ENCODE measurements at places on chromosomes 4 and X.

DNA sequence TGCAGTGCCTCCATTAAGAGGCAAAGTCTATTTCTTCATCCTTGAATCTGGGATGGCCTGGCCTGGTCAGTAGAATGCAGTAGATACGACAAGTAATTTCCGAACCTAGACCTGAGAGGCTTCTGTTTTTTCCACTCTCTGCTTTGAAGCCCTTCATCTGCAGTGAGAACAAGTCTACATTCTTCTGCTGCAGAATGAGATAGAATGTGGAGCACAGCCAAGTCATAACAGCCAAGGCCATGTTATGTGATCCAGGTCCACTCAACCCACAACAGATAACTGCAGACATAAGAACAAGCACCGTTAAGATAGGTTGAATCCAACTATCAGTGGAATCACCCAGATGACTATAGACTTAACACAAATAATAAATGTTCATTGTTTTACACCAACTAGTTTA is 1297.7 kb downstream of the C4orf33 start:
- no peak for DNase-seq

DNA sequence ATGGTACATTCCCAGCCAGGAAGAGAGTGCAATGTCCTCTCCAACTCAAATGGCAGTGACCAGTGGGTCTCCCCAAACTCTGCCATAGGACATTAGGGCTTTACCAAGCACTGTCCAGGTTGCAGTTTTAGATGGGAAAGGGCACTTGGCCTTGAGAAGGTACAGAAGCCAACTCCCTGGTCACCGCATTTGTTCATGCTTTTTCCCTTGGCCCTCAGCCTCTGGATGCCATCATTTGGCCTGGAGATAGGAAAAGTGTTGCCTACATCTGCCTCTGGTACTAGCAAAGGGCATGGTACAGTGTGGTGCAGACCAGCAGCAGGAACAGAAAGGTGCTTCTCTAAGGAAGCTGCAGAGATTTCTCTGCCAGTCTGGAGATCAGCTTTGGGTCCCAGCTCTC is 93.8 kb downstream of the MAMLD1 start:
- no peak for DNase-seq

GRCh38 chrX:150365990-150366911 is 3.1 kb downstream of the MAMLD1 start:
- no peak for DNase-seq

- DNase-seq, result no peak
These were observed 34.0 kb upstream of the VEGFD start for GRCh38 chrX:15418041-15418706.

- DNase-seq, result no peak
These were observed 1.2 kb upstream of the PDZD4 start for GRCh38 chrX:153831429-153832150.

DNA sequence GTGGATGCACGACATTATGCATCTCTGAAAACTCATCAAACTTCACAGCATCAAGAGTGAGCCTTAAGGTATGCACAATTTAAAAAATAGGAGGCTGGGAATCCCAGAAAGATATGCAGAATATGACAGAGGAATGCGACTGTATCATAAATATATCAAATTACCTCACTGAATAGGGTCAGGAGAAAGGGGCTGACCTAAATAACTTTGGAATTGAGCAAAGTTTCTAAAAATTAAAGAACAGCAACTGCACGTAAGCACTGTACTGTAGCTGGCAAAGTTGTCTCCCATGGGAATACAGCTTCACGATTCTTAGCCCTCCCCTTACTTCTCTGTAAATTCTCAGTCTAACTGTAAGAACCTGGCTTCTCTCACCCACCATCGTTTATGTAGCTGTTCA is 397.4 kb upstream of the ZFP42 start:
- DNase-seq, result no peak

GRCh38 chr4:159104694-159105414 is 2.0 kb downstream of the RAPGEF2 start:
- no peak for DNase-seq

GRCh38 chr4:86582410-86582809 is 11.7 kb upstream of the PTPN13 start:
- no peak for DNase-seq

DNA sequence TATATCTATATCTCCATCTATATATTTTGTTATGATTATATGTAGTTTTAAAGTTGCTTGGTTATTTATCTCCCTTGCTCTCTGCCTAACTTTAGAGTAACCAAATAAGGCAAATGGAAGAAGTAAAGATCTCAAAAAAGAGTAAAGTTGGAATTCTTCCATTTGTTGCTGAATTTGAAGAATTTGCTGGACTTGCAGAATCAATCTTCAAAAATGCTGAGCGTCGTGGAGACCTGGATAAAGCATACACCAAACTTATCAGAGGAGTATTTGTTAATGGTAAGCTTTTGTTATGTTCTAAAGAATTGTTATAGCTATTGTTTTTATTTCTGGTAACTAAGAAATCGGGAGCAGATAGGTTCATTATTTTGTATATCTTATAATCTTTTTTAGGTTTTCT is 43.2 kb downstream of the EXOC1 start:
- DNase-seq, result no peak

- DNase-seq, result no peak
These were observed 173.7 kb downstream of the AREG start for GRCh38 chr4:74618659-74619058.

DNA sequence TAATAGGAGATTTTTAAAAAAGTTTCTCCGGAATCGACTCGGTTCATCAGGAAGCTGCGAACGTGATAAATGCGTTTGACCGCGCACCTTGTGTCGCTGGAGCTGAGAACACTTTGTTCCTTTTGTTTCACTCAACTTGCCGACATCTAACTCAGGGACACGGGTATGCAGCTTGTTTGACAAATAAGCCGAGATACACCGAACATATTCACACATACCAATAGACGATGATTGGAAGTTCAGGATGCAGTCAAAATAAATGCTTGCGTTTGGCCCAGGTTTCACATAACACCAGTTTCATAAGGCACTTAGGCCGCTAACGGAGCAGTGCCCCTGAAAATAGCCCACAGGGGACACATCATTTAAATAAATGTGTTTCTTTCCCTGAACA is 932 bp upstream of the SHISA3 start:
- DNase-seq, result no peak

DNA sequence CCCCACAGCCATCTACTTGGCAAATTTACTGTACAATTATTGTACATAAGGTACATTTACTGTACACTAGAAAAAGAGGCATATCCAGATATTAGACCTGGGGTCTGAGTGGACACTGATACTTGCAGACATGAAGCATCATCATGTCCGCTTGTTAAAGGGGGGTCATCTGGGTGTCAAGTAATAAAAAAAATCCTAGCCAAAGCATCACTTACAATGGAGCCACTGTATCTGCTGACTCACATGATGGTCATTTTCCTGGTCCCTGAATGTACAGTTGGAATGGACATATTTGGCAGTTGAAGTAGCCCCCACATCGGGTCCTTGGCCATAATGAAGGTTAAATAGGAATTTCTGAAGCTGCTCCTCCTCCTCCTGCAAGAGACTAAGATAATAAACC is 228.8 kb downstream of the THOC2 start:
- DNase-seq, result no peak

DNA sequence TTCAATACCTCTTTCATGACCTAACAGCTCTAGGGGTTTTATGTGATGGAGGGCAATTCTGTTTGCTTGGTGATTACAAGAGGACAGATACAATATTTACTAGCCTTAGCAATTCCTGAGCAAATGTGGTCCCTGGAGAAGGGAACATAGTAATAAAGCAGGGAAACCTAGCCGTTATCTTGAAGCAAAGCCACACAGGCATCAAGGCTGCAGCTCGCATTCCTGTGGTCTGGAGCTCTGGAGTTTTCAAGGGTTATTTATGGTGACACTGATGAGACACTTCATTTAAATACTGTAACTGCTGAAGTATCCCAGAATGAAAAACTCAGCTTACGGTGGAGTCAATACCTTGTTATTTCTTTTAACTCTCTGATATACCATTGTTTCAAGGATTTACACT is 66.8 kb downstream of the AFF2 start:
- DNase-seq, result no peak

DNA sequence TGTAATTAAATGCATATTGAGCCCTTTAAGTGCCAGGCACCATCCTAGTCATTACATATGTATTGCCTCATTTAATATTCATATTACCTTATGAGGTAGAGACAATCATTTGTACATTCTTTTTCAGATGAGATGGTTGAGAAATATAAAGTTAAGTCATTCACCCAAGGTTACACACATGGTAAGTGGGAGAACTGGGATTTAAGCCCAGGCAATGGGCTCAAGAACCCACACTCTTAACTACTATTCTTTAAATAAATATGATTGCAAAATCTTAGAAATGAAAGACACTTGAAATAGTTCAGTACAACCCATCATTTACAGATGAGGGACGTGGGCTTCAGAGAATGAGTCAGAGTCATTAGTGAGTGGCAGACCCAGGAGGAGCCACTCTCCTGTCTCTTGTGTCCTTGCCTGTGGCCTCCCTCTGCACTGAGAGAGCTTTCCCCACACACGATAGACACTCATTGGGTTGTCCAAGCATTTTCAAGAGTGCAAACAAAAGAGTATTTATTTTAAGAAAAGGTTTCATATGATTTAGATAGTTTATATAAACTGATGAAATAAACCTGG is 60.8 kb downstream of the NPY1R start:
- no peak for DNase-seq

DNA sequence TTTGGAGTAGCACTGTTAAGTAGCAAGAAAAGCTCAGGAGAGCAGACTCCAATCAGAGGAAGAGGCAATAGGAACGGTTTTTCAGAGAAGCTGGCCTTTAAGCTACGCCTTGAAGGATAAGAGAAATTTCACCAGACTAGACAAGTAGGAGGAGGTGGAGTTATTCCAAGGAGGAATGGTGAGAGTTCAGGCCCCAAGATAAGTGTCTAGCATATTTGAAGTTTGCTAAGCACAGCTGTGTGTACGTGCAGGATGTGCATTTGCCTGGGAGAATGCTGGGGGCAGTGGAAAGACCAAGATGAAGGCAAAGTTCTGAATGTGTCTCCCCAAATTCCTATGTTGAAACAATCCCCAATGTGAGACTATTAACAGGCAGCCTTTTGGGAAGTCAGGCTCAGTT is 91.6 kb downstream of the SOWAHB start:
- DNase-seq, result no peak

DNA sequence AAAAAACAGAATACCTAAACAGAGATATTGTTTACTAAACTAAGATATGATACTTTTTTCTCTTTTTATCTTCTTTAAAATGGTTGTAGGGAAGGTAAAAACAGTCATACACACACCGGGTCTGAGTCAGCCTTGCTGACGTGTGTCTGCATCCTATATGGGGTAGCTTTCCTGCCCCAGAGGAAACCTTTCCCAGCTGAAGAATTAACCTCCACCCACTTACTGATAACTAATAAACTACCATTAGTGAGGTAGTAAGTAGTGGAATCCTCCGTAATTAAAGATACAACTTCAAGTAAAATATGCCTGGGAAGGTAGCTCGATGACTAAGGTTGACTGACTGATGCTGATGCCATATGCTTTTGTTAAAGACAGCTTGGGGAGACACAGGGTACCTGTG is 312.2 kb downstream of the DCTD start:
- DNase-seq, result no peak

- no peak for DNase-seq
These were observed 979.3 kb downstream of the GLUD2 start for GRCh38 chrX:122026665-122027064.

DNA sequence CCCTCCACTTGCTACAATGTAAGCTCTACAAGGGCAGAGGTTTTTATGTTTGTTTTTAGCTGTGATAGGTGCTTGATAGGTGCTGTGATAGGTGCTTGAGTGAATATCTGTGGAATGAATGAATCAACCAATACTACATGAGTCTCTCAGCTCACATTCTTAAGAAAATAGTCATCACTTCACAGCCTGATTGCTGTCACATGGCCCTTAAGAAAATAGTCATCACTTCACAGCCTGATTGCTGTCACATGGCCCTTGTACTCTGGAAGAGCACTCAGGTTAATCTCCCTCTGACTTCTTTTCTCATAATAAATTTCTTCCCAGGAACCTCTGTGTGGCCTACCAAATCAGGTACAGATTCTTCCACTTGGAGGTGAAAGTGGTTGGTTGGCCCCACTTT is 335.2 kb downstream of the TENM3 start:
- no peak for DNase-seq

DNA sequence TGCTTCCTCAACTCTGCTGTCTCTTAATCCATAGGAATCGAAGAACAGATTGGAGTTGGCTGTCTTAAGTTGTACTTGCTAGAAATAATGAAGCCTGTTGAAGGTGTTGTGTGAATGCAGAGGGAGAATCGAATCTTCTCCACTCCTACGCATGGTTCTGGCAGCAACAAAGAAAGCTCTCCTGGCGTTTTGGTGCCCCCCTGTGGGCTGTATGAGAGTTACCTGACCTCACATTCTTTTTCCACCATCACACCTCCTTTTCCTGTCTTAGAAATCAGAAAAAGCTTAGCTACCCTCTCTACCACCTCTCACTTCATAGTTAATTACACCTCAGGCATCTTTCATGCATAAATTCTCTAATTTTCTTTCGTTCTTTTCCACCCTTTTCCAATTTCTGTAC is 16.3 kb downstream of the KLF8 start:
- peak; percentile 20 for DNase-seq

GRCh38 chrX:145213504-145213903 is 33.8 kb upstream of the SPANXN1 start:
- DNase-seq, result no peak

All from activated gamma-delta T cell treated with anti-CD3 and anti-CD28 coated beads, Interleukin-2, amount 50 U/mL, for 16 hours (primary cell).